Calu3 (cell line): ENCODE measurements at places on chromosomes 5 and 9. TPM values are rescaled to one million over a fixed set of nuclear protein-coding genes. Genes with fewer than 3 reads are reported as not detected.

DNA sequence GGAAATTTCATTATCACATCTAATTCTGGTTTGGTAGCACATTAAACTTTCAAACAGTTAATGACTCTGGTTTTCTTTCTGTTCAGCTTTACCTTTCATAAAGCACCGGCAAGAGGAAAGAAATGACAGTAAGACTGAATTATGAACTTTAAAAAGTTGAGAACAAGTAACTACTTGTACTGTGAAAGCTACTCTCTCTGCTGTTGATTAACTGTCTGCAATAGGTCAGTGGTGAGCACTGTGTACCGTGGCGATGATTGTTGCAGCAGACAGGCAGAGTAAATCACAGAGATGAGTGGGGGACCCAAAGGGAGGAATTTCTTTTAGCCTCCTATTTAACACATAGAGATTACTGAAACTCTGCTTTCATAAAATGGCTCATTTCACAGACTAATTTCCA is 74.0 kb upstream of the MEF2C start:
- H3K36me3 ChIP-seq: no peaks in the 10 kb centered on the region
- H3K4me1 ChIP-seq: no peaks in the 10 kb centered on the region
- H3K27ac ChIP-seq: no peak overlapping the region
- no peak overlapping the region for H3K4me3 ChIP-seq
- no peaks in the 10 kb centered on the region for H3K27me3 ChIP-seq

GRCh38 chr5:9104571-9105339 is 441.1 kb downstream of the SEMA5A start:
- no peak overlapping the region for H3K27ac ChIP-seq
- no peak overlapping the region for H3K4me3 ChIP-seq
- no peaks in the 10 kb centered on the region for H3K4me1 ChIP-seq
- H3K27me3 ChIP-seq: no peaks in the 10 kb centered on the region
- no peak for DNase-seq

GRCh38 chr5:135232958-135233357 is 166.1 kb downstream of the MACROH2A1 start:
- no peak overlapping the region for H3K27ac ChIP-seq
- peaks cover 53% of the 10 kb centered on the region for H3K27me3 ChIP-seq
- no peaks in the 10 kb centered on the region for H3K4me1 ChIP-seq
- no peaks in the 10 kb centered on the region for H3K36me3 ChIP-seq
- no peak overlapping the region for H3K4me3 ChIP-seq

GRCh38 chr5:124648902-124649467 is 97.5 kb downstream of the ZNF608 start:
- peak overlapping the region; percentile 83 for H3K27ac ChIP-seq
- no peaks in the 10 kb centered on the region for H3K27me3 ChIP-seq
- peak overlapping the region; percentile 92 for H3K4me3 ChIP-seq
- no peak for DNase-seq
- peaks cover 22% of the 10 kb centered on the region for H3K36me3 ChIP-seq

DNA sequence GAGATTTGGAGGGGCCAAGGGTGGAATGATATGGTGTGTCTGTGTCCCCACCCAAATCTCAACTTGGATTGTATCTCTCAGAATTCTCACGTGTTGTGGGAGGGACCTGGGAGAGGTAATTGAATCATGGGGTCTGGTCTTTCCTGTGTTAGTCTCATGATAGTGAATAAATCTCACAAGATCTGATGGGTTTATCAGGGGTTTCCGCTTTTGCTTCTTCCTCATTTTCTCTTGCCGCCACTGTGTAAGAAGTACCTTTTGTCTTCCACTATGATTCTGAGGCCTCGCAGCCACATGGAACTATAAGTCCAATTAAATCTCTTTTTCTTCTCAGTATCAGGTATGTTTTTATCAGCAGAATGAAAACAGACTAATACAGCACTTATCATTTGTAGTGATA is 29.5 kb upstream of the SPIN1 start:
- no peak overlapping the region for H3K27ac ChIP-seq
- H3K36me3 ChIP-seq: peaks cover 4% of the 10 kb centered on the region
- peaks cover 9% of the 10 kb centered on the region for H3K4me1 ChIP-seq
- H3K27me3 ChIP-seq: no peaks in the 10 kb centered on the region
- H3K4me3 ChIP-seq: no peak overlapping the region
- DNase-seq: no peak

GRCh38 chr5:116573702-116574366 is 789 bp downstream of the SEMA6A start:
- peak overlapping the region; percentile 96 for H3K4me3 ChIP-seq
- H3K36me3 ChIP-seq: peaks cover 54% of the 10 kb centered on the region
- peaks cover 25% of the 10 kb centered on the region for H3K4me1 ChIP-seq
- peak; percentile 49 for DNase-seq
- peak overlapping the region; percentile 81 for H3K27ac ChIP-seq
- no peaks in the 10 kb centered on the region for H3K27me3 ChIP-seq

DNA sequence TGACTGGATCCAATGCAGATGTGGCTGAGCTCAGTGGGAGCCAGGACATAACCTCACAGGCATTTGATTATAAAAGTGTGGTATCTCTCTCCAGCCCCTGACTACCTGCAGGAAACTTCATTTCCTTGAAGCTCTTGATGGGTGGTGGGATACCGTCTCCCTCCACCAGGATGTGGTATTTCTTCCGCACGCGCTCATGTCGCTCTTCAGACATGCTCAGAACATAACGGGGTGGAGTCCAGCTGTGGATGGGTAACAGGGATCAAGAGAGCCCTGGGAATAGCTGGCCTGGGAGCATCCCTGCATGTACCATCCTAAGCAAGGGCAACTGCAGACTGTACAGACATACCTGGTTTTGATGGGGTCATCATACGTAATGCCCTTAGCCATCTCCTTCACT is 1.2 kb downstream of the DDX41 start:
- H3K27me3 ChIP-seq: no peaks in the 10 kb centered on the region
- H3K36me3 ChIP-seq: peaks cover 69% of the 10 kb centered on the region
- H3K27ac ChIP-seq: no peak overlapping the region
- peak overlapping the region; percentile 83 for H3K4me3 ChIP-seq

DNA sequence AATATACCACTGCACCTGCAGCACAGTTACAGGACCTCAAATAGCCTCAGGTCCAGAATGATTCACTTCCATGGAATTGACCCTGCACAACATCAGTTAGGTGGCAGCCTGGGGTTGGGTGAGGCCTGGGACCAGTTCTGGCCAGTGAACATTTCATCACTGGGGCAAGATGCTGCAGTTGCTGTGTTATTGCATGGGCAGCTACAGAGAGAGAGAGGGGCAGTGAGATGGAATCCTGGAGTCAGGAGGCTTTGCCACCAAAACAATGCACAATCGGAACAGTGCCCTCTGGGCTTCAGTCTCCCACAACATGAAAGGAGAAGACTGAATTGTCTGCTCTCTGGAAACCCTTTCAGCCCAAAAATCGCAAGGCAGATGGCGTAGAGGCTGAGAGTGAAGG is 51.8 kb downstream of the SH3TC2 start:
- H3K4me1 ChIP-seq: peaks cover 28% of the 10 kb centered on the region
- no peaks in the 10 kb centered on the region for H3K27me3 ChIP-seq
- peaks cover 16% of the 10 kb centered on the region for H3K36me3 ChIP-seq
- no peak overlapping the region for H3K4me3 ChIP-seq
- peak; percentile 74 for DNase-seq

- no peak overlapping the region for H3K27ac ChIP-seq
- H3K4me3 ChIP-seq: no peak overlapping the region
- H3K36me3 ChIP-seq: no peaks in the 10 kb centered on the region
- H3K4me1 ChIP-seq: peaks cover 5% of the 10 kb centered on the region
Measured at GRCh38 chr9:83691492-83691891, 16.3 kb downstream of the UBQLN1 start.

DNA sequence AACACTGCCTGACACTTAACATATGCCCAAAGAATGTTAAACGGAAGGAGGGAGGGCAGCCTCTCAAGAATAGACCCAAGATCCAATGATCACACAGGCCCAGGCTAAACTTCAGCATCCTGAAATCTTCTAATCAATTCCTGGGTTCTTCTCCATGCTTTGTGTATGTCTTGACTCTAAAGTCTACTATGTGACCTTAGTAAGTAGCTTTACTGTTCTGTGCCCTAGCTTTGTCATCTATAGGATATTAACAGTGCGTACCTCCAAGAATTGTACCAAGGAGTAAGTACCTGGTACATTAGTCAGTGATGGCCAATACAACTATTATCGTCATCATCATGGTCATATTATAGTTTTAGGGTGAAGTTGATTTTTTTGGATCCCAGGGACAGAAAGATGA is 96.6 kb downstream of the SGCD start:
- DNase-seq: no peak
- no peak overlapping the region for H3K27ac ChIP-seq
- no peak overlapping the region for H3K4me3 ChIP-seq

DNA sequence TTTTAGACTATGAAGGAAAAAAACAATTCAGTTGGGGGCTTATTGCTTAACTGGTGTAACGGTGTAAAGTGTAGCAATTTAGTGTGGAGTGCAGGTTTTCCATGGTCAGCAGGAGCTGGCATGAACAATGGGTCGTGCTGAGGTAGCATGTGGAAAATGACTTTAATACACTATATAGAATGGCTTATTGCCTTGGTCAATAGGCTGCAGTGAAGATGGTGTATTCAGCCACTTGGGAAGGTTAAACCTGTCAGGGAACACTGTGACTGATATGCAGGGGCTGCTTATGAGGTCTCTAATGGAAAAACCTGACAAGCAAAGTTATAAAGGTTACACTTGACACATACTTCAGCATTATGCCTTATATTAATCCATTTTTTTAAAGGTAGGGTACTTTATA is 764.7 kb upstream of the ARRDC3 start:
- H3K27ac ChIP-seq: no peak overlapping the region
- no peaks in the 10 kb centered on the region for H3K27me3 ChIP-seq
- no peak overlapping the region for H3K4me3 ChIP-seq
- H3K36me3 ChIP-seq: no peaks in the 10 kb centered on the region
- DNase-seq: no peak

DNA sequence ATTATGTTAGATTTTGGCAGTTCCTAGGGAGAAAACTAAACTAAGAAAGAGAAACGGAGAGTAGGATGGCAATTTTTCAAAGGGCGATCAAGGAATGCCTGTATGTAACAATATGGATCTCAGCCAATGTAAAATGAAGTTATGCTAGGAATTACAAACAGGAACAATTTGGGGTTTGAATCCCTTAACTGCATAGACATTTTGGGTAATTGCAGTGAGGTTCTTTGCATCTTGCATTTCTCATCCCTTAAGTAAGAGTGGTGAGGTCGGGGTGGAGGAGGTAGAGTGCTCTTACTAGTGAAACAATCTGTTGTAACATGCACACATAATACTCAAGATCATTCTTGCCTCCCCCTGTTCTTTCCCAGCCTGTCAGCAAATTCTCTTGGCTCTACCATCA is 137.6 kb downstream of the NPR3 start:
- peaks cover 55% of the 10 kb centered on the region for H3K27me3 ChIP-seq
- no peak overlapping the region for H3K27ac ChIP-seq

DNA sequence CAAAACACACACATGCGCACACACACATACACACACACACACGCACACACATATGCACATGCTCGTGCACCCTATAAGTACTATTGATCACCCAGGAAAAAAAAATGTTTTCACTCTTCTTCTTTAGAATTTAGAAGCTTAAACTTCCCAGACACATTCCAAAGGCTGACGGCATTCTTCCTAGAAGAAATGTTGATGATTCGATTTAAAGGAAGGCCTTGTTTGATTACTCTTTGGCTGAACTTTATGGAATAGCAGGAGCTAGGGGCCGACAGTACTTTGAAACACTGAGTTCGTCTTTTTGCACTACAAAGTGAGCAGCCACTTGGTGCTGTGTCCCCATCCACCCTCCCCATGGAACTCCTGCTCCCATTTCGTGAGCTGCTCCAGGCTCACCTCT is 113.2 kb downstream of the EGFLAM start:
- peaks cover 55% of the 10 kb centered on the region for H3K27me3 ChIP-seq
- H3K36me3 ChIP-seq: no peaks in the 10 kb centered on the region
- no peak for DNase-seq

GRCh38 chr5:100518377-100518776 is 16.8 kb upstream of the FAM174A start:
- no peak overlapping the region for H3K4me3 ChIP-seq
- no peaks in the 10 kb centered on the region for H3K4me1 ChIP-seq
- no peaks in the 10 kb centered on the region for H3K27me3 ChIP-seq
- H3K36me3 ChIP-seq: no peaks in the 10 kb centered on the region
- no peak for DNase-seq

DNA sequence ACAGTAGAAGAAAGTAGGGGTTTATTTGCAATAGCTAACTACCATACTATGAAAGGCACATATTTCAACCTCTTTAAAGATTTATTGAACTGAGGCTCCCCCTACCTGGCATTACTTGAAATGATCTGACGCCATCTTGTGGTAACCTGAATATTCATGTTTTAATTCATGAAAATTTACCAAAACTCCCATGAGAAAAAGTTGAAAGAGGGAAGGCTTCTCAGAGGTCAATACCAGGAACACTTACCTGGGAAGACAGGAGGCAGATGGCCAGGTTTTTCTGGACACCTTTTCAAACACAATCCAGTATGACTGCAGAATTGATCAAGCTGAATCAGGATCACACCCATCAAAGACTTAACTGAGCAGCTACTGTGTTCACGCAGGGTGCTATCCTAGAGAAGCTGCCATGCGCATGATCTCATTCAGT is 9.4 kb downstream of the PRELID2 start:
- H3K27me3 ChIP-seq: no peaks in the 10 kb centered on the region
- peaks cover 17% of the 10 kb centered on the region for H3K4me1 ChIP-seq
- H3K36me3 ChIP-seq: no peaks in the 10 kb centered on the region
- no peak overlapping the region for H3K27ac ChIP-seq
- peak; percentile 31 for DNase-seq

- H3K4me3 ChIP-seq: no peak overlapping the region
- H3K36me3 ChIP-seq: peaks cover 4% of the 10 kb centered on the region
- H3K27me3 ChIP-seq: peaks cover 24% of the 10 kb centered on the region
- DNase-seq: no peak
Measured at GRCh38 chr5:88682881-88683361, 200.1 kb downstream of the MEF2C start.

DNA sequence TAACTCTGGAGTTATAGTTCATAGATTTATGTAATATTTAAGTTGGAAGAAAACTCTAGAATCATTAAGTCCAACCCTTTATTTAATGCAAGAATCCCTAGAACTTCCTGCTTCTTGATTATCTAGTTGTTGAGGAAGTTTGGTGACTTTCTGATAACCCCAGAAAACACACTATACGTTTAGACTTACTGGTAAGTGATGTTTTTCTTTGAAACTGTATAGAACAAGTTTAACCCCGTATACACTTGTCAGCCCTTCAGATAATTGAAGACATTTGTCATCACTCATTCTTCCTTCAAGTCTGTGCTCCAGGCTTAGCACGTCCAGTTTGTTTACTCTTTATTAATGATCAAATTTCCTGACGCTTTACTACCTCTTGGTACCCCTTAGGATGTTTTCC is 9.0 kb downstream of the NDUFS4 start:
- no peaks in the 10 kb centered on the region for H3K36me3 ChIP-seq
- H3K27ac ChIP-seq: no peak overlapping the region
- H3K4me1 ChIP-seq: peaks cover 9% of the 10 kb centered on the region
- no peak overlapping the region for H3K4me3 ChIP-seq
- DNase-seq: no peak

The CDH10 gene
- total RNA-seq: not detected in 2 replicates

The C9orf152 gene
- 1.7 and 1.9 TPM in 2 replicates for total RNA-seq

The KLF4 gene
- 19.9 and 23.0 TPM in 2 replicates for total RNA-seq

The HTR4 gene
- total RNA-seq: not detected in 2 replicates

The HK3 gene
- 0.47 and 1.5 TPM in 2 replicates for total RNA-seq

The DPYSL3 gene
- 21.4 and 26.6 TPM in 2 replicates for total RNA-seq

The F2RL1 gene
- total RNA-seq: 122 and 147 TPM in 2 replicates

The KIAA0825 gene
- 1.4 and 1.9 TPM in 2 replicates for total RNA-seq

The ANXA2R gene
- 8.0 and 9.4 TPM in 2 replicates for total RNA-seq

The LSM11 gene
- total RNA-seq: 4.5 and 4.6 TPM in 2 replicates

The RASGRF2 gene
- total RNA-seq: 26.3 and 27.7 TPM in 2 replicates

The CDH9 gene
- not detected in 2 replicates for total RNA-seq

The GPR21 gene
- total RNA-seq: 2.0 and 3.1 TPM in 2 replicates

The C5orf58 gene
- total RNA-seq: not detected in 2 replicates

The HAUS6 gene
- total RNA-seq: 15.4 and 15.7 TPM in 2 replicates

The UBE2QL1 gene
- not detected in 2 replicates for total RNA-seq

The SHOC1 gene
- total RNA-seq: not detected in 2 replicates

The IFNB1 gene
- total RNA-seq: 0.42 and 0.61 TPM in 2 replicates
